ENCODE measurements at places on chromosomes 5 and 9.

DNA sequence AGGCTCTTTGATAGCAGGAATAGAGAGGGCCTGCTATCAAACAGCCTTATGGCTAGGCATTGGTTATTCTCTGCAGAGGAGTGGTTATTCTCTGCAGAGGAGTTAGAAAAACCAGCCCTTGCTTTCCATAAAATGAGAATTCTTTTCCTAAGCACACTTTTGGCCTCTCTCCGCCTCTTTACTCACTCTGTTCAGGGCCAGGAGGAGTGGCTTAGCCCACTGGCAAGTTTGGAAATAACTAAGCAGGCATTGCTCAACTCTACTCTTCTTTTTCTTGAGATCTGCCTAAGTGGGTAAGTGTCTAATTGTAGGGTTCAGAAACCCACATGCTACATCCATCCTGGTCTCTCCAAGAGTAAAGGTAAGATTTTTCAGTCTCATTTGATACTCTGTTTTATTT is 341.7 kb downstream of the KIAA0825 start:
- peak; percentile 52 for DNase-seq

DNA sequence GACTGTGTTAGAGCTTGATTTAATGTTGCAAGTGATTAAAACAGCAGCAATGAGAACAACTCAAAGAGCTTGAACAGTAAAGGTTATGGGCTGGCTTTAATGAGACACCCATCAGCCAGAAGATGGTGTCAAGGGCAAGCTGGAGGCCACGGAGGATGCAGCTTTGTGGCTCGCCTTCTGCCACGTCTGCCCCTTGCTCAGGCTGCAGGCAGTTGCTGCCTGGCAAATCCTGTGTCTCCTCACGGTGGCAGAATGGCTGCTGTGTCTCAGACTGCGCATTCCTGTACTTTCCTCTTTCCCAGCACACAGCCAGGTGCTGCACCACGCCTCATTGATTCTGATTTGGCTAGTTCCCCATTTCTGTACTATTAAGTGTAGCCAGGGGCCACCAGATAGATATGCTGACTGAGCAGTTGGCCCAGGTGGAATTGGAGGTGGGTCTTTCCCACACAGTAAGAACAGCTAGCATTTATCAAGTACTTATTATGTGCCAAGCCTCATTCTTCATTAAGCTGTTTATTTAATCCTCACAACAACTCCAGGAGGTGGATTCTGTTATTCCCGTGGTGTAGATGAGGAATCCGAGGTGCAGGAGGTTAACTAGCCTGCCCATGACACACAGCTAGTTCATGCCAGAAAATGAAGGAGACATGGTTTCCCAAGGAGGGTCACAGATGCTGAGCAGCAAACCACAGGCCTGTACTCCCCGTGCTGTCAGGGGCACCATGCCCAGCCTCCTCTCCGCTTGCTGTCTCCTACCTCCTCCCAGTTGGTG is 3.5 kb downstream of the NXNL2 start:
- DNase-seq, result no peak

GRCh38 chr5:95731571-95732554 is 727 bp downstream of the RHOBTB3 start:
- peak; percentile 52 for DNase-seq

GRCh38 chr9:10371824-10372223 is 241.0 kb downstream of the PTPRD start:
- DNase-seq, result no peak

DNA sequence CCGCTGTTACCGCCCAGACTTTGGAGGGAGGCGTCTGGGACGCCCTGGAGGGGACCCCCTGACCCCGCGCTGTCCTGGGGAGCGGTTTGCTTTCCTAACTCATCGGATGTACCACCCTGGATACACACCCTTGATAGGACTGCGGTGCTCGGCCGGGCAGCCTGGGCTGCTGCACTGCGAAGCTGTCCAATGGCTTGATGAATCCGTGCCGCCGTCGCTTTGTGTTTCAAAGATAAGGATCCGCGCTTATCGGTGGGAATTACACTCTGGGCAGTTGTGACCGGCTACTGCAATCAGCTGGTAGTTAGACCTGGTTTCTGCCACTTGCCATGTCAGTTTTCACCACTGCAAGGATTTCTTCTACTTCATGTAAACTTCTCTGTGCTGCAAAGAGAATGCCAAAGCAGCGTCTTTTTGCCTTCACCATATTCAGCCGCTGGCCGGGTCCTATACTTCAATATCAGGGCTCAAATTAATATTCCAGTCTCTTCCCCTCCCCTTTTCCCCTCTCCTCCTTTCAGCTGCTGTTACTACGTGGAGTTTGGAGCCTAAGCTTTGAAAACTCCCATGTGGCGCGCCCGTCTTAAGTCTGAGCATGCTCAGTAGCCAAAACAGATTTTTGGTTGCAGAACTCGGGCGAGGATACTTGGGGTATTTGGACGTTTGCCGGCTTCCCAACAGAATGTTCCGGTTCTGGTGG is 727 bp downstream of the SMAD5 start:
- DNase-seq, result peak; percentile 64

DNA sequence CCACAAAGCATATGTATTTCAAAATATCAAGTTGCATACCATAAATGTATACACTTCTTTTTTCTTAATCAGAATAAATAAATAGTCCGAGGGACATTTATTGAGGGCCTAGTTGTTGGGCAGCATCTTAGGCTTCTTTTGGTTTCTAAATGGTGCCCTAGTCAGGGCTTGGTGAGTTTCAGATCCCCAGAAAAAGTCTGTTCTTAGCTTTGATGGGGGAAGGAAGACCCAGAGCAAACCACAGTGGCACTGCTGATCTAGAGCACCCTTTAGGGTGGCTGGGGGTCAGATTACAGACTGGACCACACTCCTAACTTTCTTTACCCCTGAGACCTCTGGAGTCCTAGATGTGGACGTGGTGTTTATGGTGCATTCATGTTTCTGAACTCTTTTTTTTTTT is 97.8 kb downstream of the C9orf152 start:
- DNase-seq, result no peak

- DNase-seq, result peak; percentile 46
Measured at GRCh38 chr9:134163371-134164196, 780 bp downstream of the RNU6ATAC start.

- no peak for DNase-seq
Measured at GRCh38 chr9:80698725-80699410, 990.5 kb downstream of the TLE1 start.

DNA sequence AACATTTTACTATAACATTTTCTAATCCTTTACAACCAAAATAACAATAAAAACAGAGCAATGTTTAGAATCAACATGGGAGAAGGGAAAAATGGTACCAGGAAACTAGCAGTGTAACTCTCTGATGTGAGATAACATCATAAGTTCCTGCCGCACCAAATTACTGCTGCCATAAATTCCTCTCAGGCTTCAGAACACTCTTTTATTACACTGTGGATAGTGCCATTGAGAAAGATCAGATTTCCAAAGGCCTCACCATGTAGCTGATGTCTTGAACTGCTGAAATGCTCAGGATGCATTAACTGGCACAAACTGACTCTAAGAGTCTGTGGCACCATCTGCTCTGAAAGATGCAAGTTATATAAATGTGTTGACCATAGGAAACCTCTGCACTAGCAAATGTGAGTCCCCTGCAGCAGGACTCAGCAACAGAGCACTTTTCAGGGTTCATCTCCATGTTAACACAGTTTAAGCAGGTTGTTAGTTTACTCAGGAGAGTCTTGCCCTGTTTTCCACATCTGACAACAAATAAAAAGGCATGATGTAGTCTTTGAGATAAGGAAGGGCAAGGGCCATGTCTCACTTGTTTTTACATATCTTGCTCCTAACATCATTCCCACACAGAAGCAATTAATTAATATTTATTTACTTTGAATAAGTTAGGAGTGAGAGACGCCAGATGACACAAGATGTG is 218.1 kb downstream of the CETN3 start:
- no peak for DNase-seq

- no peak for DNase-seq
Measured at GRCh38 chr5:177595991-177596774, 3.7 kb upstream of the B4GALT7 start.

- peak; percentile 88 for DNase-seq
Measured at GRCh38 chr9:107638521-107639310, 149.1 kb upstream of the KLF4 start.

GRCh38 chr5:129172580-129172979 is 78.0 kb downstream of the ISOC1 start:
- no peak for DNase-seq
